Sciatic nerve (tissue), 2 donors: ENCODE measurements at places on chromosomes 4 and X. TPM values are rescaled to one million over a fixed set of nuclear protein-coding genes. Genes with fewer than 3 reads are reported as not detected.

DNA sequence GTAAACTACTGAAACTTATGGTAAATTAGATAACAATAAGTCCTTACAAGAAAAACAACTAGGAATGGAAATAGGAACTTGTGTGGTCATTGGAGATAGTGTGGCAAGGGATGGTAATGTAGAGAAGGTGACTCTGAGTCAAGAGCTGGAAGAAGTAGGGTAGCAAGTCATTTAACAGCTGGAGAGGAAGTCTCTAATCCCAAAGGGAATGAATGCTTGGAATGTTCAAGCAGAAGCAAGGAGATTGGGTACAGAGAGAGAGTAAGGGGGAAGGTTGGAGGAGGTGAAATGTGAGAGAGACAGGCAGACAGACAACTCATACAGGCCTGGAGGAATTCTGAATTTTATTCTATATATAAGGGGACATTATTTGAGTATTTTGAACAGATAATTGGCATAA lies 260.6 kb upstream of the MAD2L1 start:
- DNase-seq: no peak

DNA sequence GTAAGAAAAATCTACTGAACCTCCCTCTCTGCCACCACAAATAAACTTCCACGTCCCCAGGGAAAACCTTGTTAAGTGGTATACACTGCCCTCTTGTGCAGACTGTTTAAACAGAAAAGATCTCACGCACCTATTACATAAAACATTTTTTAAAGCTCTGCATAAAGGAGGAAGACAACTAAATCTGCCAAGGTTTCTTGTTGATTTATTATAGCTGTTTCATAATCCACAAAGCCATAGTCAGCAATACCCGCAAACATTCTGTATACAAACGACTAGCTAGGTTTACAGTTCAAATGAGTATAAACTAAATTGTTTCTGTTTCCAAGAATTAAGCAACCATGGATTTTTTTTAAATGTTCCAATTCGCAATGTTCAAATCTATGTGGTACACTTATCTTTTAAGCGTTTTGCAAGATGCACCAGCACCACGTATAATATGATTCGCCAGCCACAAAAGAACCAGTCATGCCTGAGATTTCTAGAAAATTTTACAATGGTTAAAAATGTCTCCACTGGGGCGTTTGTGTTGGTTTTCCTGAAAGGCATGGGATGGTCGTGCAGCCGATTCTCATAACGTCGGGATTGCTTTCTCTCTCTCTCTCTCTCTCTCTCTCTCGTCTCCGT lies 164.6 kb downstream of the PRKX start:
- DNase-seq: no peak

DNA sequence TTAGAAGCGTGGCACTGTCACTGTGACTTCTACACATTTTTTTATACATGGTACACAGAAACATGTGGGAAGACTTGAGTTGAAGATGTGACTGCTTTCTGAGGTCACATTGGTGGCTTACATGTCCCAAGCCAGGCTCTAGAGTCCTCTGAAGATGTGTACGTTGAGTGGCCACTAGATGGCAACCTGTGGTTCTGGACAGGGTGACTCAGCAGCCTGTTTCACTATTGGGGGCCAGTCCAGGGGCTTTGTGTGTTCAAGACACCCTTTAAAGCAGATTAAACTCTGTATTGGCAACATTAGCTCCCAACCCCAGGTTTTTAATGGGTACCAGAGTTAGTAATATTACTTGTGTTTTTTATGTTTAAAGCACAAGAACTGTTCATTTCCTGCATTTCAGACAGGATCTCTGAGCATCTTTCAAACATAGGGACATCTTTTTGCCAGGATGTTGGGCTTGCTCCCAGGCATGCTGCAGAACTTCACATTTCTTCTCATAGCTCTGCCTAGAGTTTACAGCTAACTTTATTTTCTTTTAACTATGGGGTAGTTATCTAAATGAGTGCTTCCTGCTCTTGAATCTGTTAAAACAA lies 53.0 kb downstream of the DCUN1D4 start:
- peak; percentile 66 for DNase-seq

DNA sequence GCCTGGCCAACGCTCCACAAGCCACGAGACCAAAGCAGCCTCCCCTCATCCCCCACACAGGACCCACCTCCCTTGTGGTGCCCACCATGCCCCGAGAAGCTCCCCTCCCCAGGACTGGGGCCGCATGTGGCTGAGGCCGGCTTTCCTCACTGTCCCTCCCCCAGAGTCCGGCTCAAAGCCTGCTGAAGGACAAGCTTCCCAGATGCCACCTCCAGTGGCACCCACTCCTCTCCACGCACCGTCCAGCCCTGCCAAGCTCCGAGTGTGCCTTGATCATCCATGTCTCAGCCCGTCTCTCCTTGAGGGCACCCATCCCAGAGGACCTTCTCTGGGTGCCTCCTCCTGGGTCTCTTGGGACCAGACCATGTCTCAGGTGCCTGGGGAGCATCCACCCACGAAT lies 58.8 kb upstream of the MXD4 start:
- no peak for DNase-seq

GRCh38 chr4:6887591-6888371 lies 21.8 kb upstream of the TBC1D14 start:
- no peak for DNase-seq

GRCh38 chr4:77127837-77128621 lies 29.0 kb upstream of the CCNG2 start:
- DNase-seq: no peak

- no peak for DNase-seq
Measured at GRCh38 chr4:152885185-152885584, 50.9 kb upstream of the FHDC1 start.

DNA sequence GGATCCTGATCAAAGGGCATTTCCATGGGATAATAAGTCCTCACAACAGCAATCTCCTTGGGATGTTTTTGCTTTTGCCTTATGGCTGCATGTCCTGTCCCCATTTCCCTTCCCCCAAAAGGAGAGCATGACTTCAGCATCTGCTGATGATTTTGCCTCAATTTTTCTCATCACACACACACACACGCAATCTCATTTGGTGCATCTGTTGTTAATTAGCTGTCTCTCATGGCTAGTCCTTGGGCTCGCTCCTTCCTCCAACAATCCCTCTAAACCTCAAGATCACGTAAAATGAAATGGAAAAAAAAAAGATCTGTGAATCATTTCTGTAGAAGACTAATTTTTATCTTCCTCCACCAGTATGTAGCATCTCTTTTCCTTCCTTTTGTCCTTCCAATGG lies 153.6 kb downstream of the RBMX2 start:
- DNase-seq: no peak

DNA sequence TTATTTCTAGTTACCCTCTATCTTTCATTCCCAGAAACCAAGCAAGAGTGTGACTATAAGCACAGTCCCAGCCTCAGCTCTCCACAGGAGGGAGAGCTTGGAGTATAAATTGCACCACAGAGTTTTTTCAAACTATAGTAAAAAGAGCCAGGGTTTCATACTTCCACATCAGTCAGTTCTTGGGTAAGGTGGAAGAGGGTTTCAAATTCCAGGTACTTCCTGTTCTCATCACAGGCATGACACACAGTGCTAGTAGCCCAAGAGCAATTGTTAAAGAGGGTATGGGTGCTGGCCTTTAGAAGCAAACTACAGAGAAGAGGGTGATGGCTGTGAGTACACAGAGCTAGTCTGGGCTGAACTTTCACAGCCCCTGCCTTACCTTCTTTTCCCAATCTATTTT lies 5.7 kb upstream of the IL1RAPL1 start:
- DNase-seq: no peak

- no peak for DNase-seq
Measured at GRCh38 chr4:32841217-32841616, 2121.0 kb downstream of the PCDH7 start.

DNA sequence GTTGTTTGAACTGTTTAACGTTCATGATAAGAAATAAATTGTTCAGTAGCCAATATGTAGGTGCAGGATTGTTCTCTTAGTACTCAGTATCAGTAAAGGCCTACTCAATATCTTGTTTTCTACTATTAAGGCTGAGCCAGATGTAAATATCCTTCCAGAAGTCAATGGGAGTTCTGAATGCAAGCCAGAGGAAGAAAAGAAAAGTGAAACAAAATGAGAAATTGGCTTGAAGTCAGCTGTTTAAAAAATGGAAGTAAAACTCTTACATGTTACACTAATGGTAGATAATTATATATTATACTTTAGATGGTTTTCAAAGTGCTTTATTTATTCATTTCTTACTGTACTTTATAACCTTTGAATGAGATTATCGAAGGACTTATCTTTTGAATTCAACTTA lies 1417.9 kb downstream of the ADGRL3 start:
- no peak for DNase-seq

GRCh38 chrX:121254336-121254735 lies 206.9 kb downstream of the GLUD2 start:
- DNase-seq: no peak

The EREG gene
- 0.22 TPM for total RNA-seq

The HHIP gene
- 7.8 TPM for total RNA-seq

The MTMR8 gene
- total RNA-seq: 4.7 TPM

The ENPEP gene
- 17.6 TPM for total RNA-seq

The LEF1 gene
- 10.7 TPM for total RNA-seq

The CPEB2 gene
- total RNA-seq: 44.1 TPM
